ENCODE measurements at places on chromosomes 2 and 18. TPM values are rescaled to one million over a fixed set of nuclear protein-coding genes. Genes with fewer than 3 reads are reported as not detected.
A peak's percentile ranks its signal among the peaks of the same experiment; 100 is the strongest.

DNA sequence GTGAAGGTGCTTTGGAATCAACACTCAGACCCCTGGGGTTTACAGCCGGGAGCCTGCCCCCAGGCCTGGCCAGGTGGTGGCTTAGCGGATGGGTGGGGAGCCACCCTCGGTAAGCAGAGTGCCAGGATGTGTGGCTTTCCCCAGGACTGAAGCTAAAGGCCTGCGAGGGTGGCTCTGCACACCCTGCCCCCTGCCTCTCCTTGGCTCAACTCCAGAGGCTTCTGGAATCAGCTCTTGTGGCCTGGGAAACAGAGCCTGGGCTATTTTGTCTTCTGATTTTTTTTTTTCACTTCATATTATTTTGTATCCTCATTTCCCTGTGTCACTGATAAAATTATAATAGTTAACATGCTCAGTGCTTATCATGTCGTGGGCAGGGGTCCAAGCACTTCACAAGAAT is 79.8 kb downstream of the RHOB start:
- no peak for DNase-seq

Gene WDR75
- 53.5 TPM for polyA plus RNA-seq

GRCh38 chr2:238945433-238946150 is 97.7 kb downstream of the TWIST2 start:
- no peak for DNase-seq

DNA sequence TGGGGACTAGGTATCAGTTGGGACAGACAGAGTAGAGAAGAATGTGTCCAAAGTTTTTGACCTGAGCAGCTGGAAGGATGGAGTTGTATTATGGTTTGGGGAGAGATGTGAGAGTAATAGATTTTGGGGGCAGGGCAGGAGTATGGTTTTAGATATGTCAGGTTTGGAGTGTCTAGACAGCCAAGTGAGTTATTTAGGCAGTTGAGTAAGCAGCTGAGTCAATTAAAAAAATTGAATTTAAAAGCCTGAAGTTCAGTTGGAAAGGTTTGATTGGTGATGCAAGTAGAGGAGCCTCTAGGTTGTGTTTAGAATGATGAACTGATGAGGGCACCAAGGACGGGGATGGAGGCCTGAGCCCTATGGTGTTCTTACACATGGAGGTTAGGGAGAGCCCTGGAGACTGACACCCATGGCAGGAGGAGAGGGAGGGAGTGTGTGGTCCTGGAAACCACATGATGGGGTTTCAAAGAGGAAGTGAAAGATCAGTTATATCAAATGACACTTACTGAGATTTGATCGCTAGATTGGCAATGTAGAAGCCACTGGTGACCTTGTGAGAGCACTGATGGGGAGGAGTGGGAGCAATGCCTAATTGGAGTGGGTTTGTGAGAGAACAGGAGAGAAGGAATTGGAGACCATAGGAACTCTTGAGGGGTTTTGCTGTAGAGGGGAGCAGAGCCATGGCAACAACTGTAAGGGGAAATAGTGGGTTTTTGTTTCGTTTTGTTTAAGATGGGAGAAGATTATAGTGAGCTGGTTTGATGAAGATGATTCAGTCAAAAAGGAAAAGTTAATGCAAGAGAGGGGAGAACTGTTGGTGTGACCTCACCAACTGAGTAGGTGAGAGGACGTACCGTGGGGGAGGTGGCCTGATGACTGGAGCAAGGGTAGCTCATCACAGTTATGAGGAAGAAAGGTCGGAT is 10.3 kb downstream of the ITGA6 start:
- DNase-seq, result no peak

Gene TMEM37
- 57.3 TPM for polyA plus RNA-seq

DNA sequence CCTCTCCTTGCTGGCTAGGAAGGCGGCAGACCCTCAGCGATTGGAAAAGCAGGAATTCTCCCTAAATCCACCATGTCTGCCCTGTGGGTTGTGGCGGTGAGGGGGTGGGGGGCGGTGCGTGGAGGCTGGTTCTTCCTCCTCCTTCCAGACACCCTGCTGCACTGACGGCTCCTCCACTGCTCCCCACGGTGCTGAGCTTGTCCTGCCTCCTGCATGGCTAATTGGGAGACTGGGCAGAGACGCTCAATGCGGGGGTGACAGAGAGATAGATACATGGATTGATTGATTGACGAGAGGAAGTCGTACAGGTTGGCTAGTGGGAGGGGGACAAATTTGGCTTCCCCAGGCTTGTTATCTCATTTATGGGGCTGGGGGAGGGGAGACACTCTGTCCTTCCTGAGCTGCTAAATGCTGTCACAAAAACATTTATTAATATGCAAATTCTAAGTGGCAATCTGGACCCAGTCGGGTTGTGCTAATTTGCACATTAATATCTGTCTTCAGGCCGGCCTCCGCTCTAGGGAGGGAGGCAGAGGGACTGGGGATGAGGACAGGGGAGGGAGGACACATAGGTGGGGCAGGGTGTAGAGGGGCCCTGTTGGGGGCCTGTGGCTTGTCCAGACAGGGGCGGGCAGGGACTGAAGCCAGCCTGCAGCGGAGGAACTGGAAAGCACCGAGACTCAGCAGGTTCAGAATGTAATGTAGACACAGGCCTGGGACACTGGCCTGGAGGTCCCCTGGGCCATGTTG is 181.6 kb downstream of the CELF4 start:
- DNase-seq, result no peak

DNA sequence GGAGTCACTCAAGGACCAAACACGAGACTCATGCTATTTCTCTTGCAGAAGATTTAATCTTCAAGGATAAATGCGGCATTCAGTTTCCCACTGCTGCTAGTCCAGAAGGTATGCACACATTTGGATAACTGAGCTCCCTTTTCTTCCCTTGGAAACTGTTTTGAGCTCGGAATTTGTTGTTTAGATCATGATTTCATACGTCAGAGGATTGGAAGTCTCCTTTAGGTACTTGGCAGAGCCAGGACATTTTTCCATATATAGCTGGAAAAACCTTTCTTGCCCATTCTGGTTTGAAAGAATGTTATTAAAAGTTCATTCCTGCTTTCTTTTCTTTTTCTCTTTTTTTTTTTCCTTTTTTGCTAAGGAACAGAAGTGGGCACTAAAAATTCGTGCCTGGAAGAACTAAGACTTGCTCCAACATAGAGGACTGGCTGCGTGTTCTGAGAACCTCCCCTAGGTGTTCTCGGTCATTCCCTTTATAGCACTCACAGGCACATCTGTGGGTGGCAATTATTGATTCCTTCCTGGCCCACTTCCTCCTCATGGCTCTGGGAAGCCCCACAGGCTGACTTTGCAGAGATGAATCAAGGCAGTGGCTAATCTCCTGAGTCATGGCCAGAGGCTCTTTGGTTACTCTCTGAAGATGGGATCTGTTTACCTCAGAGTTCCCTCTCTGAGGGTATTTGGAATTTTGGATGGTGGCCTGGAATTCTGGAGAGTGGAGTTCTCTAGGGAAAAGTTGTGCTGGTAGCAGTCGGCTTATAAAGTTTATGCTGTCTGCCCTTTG is 104.8 kb downstream of the PLCL1 start:
- DNase-seq, result no peak

DNA sequence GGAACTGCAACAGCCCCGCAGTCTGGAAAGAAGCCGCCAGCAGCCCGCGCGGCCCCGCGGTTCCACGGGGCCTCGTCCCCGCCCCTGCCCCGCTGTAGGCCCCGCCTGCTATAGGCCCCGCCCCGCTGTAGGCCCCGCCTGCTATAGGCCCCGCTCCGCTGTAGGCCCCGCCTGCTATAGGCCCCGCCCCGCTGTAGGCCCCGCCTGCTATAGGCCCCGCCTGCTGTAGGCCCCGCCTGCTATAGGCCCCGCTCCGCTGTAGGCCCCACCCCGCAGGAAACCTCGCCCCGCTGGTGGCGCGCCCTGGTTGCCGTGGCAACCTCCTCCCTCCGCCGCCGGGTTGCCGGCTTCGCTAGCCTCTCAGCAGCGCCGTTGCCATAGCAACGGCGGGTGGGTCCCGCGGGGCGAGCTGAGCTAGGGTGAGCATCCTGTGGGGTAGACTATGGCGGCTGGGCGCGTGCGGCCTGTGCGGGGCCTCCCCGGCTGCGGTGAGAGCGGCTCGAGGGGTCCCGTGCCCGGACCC is 12.2 kb upstream of the KIF1A start:
- peak; percentile 43 for DNase-seq

Gene SNTG2
- polyA plus RNA-seq, result 1.8 TPM

DNA sequence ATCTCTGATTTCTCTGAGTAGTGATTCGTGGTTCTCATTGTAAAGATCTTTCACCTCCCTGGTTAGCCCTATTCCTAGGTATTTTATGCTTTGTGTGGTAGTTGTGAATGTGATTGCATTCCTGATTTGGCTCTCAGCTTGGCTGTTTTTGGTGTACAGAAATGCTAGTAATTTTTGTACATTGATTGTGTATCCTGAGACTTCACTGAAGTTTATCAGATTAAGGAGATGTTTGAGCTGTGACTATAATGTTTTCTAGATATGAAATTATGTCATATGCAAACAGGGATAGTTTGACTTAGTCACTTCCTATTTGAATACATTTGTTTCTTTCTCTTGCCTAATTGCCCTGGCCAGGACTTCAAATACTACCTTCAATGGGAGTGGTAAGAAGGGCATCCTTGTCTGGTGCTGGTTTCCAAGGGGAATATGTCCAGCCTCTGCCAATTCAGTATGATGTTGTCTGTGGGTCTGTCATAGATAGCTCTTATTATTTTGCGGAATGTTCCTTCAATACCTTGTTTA is 251.9 kb upstream of the ZNF804A start:
- no peak for DNase-seq

- no peak for DNase-seq
Measured at GRCh38 chr2:76429374-76429773, 718.7 kb upstream of the GCFC2 start.

- no peak for DNase-seq
Measured at GRCh38 chr2:25089605-25090315, 47.9 kb downstream of the EFR3B start.

DNA sequence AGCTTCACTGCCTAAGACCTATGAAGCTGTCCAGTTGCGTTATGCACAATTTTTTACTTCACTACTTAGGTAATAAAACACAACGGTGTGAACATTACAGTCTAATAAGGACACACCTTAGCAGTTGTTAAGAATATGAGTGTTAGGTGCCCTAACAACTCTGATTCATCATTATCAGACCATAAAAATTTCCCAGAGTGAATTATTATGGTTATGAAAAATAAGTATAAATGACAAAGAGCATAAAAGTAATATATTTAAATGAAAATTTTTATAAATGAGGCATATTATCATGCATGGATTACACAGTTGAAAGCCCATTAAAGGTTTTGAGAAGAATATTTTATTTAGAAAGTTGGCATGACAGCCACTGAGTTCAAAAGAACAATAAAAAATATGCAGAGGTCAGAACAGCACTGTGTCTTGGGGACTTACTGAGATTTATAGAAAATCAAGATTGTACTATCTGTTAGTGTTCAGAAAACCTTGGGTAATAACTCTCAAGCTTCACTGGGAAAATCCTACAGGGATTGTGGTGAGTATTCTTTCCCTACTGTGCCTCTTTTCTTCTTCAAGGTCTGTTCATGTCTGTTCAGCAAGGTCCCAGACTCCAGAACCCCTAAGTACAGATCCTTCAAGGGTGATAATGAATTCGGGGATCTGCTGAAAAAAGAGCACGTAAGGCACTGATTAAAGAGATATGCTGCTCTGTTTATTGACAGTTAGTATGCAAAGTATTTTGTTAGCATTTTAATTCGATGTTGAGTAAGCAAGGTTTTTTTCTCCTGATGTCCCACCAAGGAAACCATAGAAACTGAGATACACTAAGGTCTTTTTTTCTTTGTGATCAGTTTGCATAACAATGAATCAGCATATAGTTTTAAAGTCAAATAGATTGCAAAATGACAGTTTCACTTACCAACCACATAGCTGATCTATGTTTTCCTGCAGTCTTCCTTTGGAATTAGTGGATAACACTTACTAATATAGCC is 250.0 kb downstream of the DSEL start:
- DNase-seq, result no peak

GRCh38 chr2:174551697-174552096 is 45.9 kb downstream of the WIPF1 start:
- no peak for DNase-seq

Gene UGT1A10
- polyA plus RNA-seq, result not detected

GRCh38 chr2:222418739-222419138 is 5.6 kb upstream of the SGPP2 start:
- DNase-seq, result no peak

GRCh38 chr2:96325884-96326255 is 753 bp downstream of the ITPRIPL1 start:
- DNase-seq, result no peak

Gene NDUFV2
- polyA plus RNA-seq, result 130 TPM

GRCh38 chr18:473802-474201 is 26.7 kb downstream of the COLEC12 start:
- no peak for DNase-seq

GRCh38 chr2:231554327-231554726 is 24.1 kb upstream of the NMUR1 start:
- no peak for DNase-seq

DNA sequence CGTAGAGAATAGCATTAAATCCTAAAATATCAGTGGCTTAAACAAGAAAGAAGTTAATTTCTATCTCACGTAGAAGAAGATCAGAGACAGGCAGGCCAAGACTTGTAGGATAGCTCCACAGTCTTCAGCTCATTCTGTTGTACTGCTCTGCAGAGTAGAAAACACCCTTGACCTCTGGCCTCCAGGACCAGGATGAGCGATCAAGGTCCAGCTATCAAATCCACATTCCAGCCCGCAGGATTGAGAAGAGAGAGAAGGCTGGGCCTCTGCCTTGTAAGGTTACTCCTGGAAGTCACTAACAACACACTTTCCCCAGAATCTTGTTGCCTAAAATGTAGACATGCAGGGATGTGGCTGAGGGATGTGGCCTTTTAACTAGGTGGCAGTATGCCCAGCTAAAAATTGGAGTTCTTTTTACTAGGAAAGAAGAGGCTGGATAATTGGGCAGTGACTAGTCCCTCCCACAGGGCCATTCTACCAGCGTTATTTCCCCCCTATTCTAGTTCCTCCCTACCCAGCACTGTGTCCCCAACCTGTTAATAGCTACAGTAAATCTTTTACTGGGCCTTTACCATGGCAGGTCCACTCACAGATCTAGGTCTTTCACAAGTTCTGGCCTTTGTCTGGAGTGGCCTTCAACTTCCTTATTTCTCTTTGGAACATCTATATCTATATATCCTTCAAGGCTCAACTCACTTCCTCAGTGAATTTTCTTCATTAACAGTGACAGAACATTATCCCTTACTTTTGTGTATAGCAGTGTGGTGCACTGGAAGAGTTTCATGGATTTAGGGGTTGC is 165.0 kb downstream of the DIS3L2 start:
- no peak for DNase-seq

Gene SCN7A
- 10.6 TPM for polyA plus RNA-seq

DNA sequence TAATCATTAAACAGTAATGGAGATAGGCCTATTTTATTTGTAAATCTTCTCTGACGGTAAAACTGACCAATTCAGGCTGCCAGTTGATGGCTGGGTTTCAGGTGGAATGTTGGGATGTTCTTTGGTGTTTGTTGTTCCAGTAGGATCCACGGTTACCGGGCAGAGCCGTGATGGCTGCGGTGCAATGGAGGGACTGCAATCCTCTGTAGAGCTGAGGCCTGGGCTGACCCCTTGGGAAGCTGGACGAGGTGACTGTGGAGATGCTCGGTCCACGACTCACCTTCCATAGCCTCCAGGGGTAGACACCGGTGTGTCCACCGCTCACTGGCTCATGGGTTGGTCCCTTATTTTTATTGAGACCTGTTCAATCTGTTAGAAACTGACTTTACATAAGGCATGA is 42.5 kb downstream of the ZNF519 start:
- no peak for DNase-seq
